NCI-H1092 treated with DMSO at 0.1 percent for 48 hours (cell line): ENCODE measurements at places on chromosomes 16 and 17.

DNA sequence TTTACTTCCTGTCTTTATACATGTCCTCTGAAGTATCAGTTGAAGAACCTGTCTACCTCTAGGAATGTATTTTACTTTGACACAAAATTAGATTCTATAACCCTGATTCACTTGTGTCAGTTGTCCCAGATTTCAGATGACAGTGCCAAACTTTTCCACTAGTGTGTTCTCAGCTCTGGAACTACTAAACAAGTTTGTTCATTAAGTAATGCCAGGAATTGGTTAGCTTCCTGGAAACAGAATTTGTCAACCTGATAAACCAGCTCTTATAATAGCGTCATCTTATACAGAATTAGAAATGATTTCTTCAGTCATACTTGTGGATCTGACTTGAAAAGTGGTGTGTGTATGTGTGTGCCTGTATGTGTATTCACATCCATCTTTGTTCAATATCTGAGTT lies 7.4 kb downstream of the MAP3K3 start:
- DNase-seq, result no peak

DNA sequence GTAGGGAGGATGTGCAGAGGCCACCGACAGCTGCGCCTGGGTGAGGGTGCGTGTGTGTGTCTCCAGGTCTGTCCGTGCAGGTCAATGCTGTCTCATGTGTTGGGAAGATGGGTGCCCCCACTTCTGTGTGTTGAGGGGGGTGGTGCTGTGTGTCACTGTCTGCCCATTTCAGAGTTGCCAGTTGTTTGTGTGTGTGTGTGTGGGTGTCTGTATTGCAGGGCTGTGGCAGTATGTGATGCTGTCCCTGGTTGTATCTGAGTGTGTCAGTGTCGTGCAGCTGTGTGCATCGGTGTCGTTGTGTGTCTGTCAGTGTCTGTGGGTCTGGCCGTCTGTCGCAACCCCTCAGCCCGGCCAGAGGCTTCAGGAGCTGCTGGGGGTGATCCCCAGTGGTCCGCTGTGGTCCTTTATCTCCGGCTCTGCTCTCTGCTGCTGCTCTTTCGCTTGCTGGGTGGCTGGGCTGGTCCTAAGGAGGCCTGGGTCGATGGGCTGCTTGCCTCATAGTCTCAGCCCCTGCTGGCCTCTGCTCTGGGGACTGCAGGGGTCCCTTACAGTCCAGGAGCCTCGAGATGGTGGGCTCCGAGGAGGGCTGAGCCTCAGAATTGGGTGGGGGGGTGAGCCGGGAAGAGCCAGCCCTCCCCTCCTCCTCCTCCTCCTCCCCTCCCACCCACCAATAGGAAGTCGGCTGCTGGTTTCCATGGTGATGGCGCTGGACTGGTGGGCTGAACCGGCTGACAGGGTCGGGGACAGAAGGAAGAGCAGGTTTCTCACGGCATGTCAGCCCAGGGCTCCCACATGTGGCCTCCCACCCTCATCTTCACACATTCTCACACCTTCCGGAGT lies at the start of gene TSPOAP1:
Gene TSPOAP1, minus strand, starts transcription at position 601 of the 840 bp plus-strand sequence. CDS start 875 bp downstream, outside the sequence.
- no peak for DNase-seq

GRCh38 chr17:29138971-29139691 lies 41.1 kb downstream of the MYO18A start:
- DNase-seq, result no peak

DNA sequence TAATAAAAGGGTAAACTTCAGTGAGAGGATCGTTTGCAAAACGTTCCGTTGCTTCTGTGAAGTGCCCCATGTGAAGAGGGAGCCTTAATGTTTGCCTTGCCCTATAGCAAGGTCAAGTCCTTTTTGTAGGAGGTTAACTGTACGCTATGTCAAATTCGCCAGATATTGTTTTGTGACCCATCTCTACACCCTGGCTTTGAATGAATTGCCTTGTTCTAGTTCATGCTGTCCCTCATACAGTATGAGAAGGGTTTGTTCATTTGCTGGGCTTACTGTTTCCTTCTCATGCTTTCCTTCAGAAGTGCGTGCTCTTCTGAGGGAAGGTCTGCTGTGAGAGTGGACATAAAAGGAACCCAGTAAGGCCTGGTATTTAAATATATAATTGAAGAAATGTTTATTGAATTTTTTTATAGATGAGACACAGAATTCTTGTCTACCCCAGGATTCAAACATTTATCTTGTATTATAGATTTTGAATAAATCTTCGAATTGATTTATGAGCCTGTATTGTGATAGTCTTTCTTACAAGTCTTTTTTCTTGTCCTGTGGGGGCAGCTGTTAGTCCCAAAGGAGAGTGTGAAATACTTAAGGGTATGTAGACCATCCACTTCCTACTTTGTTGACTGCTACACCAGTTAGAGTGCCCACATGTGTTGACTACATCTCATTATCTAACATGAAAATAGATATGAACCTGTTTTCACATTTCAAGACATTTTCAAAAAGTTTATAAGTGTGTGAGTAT lies 1.7 kb downstream of the MAP3K3 start:
- DNase-seq, result no peak

- no peak for DNase-seq
Measured at GRCh38 chr17:77045441-77046041, 95.2 kb upstream of the SEC14L1 start.

DNA sequence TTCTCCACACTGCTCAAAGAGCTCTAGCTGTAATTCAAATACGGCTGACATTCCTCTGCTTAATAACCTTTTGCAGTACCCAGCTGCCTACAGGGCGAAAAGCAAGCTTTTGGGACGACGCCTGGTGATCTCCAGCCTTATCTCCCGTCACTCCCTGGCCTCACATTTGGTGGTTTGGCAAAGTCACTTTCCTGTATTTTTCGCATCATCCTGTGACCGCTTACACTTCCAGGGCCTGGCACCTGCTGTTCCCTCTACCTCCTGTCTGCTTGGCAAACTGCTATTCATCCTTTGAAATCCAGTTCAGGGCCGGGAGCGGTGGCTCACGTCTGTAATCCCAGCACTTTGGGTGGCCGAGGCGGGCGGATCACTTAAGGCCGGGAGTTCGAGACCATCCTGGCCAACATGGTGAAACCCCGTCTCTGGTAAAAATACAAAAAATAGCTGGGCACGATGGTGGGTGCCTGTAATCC lies 2.7 kb upstream of the BHLHA9 start:
- peak; percentile 8 for DNase-seq

DNA sequence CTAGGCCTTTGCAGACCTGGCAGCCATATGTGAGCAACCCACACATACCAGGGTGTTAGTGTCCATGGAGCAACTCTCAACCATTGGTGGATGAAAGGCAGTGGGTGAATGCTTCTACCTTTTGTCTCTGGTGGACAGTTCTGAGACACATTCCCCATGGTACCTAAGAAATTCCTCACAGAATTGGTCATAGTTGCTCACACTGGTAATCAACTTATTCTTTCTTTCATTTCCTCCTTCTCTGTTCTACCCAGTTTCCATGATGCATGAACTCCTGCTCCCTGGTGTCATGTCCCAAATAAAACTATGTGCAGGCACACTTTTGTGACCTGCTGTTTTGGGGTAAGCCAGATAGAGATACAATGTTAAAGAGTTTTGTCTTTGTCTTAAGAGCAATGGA lies 33.2 kb upstream of the MPHOSPH6 start:
- no peak for DNase-seq

DNA sequence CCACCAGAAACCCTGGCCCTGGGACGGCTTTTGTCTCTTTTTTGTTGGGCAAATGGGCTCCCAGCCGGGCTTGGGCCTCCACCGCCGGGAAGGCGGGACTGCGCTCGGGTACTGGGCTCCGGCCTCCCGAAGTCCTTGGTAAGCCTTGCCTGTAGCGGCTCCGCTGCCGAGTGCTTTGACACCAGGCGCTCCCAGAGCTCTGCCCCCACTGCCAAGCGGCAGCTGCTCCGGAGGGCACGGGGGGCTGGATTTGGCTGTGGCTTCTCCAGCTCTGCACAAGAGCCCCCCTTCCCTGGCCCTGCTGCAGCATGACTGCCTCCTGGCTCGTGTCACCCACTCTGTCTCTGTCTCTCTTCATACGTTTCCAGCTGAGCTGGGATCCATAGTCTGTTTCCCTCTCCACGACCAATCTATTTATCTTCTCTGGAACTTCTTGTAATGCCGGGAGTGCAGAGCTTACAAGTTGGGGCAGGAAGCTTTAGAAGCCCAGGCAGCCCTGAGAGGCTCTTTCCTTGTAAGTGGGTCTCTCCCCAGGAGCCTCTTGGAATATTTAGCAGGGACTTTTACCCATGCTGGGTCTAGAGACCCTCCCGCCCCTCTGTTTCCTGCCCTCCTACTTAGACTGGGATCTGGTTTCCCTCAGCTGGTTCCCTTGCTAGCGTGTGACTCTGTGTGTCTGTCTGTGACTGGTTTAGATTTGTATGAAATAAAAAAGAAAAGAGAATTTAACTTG lies 246.9 kb upstream of the GSE1 start:
- peak; percentile 81 for DNase-seq

GRCh38 chr17:77535435-77535834 lies 394.7 kb downstream of the SEC14L1 start:
- no peak for DNase-seq

DNA sequence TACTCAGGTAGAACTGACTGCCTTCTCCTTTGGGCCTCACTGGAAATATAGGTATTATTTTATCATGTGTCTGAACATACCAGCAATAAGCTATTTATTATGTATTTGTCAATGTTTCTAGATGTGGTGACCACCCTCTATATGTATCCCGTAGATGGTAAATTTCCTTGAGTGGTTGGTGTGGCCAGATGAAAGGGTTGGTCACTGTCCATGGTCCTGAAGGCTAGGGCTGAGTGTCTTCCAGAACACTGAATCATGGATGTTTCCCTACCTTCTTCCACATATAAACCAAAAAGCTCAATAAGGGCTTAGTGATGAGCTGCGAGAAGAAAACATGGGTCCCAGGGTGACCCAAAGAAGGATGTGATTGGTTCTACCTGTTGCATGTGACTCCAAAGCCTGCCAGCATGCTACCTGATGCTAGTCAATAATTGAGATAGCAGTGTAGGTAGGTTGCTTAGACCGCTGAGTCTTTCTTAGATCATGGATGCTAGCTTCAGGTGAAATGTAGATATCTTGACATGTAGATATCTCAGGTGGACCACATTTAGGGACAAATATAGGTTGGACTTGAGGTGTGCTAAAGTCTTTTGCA lies 150.3 kb downstream of the ASIC2 start:
- DNase-seq, result no peak

- DNase-seq, result no peak
Measured at GRCh38 chr16:88472637-88473205, 19.6 kb downstream of the ZFPM1 start.

DNA sequence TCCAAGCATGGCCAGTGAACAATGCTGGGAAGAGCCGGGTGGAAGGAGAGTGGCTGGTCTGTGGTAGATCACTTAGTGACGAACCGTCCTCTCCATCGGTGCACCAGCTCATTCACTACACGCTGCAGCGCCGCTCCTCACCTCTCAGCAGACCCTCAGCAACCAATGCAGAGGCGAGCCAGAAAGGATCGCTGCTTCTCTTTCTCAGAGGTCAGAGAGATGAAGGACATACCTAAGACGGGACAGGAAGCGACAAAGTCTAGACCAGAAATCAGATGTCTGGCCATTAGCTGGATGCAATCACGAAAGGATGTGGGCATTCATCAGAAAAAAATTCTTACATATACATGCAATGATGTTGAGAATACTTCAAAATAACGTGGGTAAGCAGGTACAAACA lies 26.9 kb downstream of the NSMCE1 start:
- no peak for DNase-seq

DNA sequence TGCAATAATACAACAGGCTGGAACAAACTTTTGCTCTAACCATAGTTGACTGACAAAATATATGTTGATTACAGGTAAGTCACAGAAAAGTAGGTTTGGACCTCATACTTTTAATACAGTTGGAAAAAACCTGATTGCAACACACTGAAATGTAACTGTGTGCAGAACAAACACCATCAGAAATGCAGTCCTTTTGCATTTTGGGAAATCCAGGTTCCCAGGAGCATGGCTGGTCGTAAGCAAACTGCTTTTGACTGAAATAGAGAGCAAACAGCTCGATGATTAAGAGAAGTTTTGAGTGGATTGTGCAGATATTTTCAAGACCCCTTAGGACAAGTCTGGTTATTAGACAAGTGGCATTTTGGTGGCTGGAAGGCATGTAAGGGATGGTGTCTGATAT lies 8.0 kb downstream of the IGF2BP1 start:
- DNase-seq, result no peak

- DNase-seq, result no peak
Measured at GRCh38 chr16:83185902-83186301, 559.1 kb downstream of the CDH13 start.

- no peak for DNase-seq
Measured at GRCh38 chr17:37506678-37507077, 17.0 kb downstream of the DUSP14 start.

DNA sequence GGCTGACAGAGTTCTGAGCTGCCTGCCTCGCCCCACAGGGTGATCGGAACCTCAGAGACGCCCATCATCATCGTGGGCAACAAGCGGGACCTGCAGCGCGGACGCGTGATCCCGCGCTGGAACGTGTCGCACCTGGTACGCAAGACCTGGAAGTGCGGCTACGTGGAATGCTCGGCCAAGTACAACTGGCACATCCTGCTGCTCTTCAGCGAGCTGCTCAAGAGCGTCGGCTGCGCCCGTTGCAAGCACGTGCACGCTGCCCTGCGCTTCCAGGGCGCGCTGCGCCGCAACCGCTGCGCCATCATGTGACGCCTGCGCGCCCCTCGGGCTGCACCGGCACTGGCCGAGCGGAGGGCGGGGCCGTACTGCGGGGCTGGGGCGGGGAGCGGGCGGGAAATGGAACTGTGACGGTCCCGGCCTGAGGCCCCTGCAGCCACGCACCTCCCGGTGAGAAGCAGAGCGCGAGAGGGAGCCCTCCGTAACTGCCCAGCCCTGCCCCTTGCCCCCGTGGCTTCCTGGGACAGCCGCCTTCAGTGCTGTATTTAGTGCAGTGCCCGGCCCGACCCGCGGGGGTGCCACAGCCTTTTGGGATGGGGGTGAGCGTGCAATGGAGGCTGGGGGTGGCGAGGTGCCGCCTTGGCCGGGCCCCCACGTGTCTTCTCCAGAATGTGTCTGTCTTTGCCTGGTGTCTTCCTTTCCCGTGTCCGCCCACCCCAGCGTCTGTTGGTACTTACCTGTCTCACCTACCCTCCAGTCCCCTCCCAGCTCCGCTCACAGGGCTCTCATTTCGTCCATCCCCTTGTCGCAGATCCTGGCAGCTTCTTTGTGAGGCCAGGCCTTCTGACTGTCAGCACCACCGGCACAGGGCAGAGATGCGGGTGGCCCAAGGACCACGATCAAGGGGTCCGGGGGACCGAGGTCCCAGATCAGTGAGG lies 9.8 kb downstream of the RASL10B start:
- DNase-seq, result peak; percentile 10

GRCh38 chr17:72064606-72065193 lies 56.1 kb upstream of the SOX9 start:
- no peak for DNase-seq

GRCh38 chr17:42308446-42308845 lies 20.1 kb downstream of the STAT5A start:
- DNase-seq, result no peak

GRCh38 chr17:76531486-76532038 lies 5.9 kb downstream of the CYGB start:
- no peak for DNase-seq

DNA sequence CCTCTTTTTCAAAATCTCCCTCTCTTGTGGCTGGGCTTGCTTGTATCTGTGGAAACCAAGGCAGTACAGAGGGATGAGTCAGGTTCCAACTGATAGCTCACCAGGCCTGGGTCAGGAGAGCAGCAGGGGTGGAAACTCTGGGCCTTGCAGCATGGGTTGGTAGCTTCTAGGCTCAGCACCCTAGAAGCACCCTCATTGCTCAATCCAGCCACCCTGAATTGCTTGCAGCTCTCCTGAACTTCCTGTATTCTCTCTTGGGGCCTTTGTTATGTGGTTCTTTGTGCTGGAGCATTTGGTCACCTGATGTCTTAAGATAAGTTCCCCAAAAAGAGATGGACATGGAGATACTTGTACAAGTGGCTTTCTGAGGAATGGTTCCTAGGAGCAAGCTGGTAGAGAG lies 169.4 kb downstream of the IRX5 start:
- no peak for DNase-seq
